AG08395 (cell line): ENCODE measurements at places on chromosomes 2 and 18.

DNA sequence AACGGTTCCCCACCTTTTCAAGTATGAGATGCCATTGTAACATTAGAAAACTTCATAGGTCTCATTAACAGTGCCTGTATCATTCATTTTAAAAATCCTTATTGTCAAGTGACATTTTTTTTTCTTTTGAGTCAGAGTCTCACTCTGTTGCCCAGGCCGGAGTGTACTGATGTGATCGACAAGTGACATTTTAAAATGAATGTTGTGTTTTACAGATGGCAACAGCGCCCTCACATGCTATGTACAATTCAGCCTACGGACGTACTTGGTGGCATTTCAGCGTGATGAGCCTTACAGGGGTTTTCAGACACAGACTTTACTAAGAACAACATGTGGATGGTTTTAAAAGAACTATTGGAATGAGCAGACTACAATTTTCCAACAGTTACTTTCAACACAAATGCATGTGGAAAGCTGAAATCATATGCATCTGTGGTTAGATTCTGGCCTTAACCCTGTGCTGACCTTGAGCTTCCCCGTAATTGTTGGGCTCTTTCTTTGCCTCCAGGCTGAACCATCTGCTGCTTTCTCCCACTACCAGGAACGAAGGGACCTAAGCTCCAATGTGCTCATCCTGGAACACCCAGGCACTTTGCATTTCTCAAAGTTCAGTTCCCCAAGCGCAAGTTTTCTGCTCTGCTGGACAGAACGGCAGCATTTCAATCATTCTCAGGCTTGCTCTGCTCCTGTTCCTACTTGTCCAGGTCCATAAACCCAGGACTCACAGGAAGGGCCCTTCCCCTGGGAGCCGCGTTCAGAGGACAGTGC lies 119.9 kb upstream of the NDUFV2 start:
- peak; percentile 79 for DNase-seq

GRCh38 chr2:161625314-161625919 lies 1.2 kb downstream of the SLC4A10 start:
- no peak for DNase-seq

- DNase-seq = peak; percentile 58
Observed at GRCh38 chr2:68594674-68595492, 48.5 kb upstream of the PROKR1 start.

DNA sequence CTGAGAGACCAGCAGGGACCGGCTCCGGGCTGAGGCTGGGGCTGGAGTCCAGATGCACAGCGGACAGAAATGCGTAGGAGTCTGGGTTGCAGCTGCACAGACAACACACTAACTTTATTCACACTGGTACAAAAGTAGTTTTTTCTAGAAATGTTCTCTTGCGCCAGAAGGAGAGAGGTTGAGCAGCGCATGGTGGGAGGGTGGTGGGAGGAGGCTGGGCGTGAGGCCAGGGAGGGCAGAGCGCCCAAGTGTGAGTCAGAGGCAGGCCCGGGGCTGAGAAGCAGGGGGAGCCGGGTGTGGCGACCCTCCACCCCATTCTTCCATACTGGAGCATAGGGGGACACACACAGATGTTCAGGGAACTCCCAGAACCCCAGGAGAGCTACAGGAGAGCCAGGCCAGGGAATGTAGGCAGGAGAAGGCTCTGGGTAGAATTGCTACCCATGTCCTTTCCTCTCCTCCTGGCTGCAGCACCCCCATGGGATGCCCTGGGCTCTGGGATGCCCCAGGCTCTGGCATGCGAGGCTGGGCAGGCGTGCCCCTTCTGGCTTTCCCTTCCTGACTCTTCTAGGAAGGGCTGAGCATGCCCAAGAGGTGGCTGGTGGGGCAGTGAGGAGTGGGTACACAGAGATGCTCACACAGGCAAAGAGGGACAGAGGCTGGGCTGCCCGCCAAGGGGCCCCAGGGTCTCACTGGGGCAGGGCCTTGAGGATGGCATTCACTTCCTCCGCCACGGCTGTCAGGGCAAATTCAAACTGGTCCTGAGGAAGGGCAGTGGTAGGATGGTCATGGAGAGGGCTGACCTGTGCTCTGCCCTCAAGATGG lies 10.6 kb downstream of the DNAJB2 start:
- peak; percentile 89 for DNase-seq

DNA sequence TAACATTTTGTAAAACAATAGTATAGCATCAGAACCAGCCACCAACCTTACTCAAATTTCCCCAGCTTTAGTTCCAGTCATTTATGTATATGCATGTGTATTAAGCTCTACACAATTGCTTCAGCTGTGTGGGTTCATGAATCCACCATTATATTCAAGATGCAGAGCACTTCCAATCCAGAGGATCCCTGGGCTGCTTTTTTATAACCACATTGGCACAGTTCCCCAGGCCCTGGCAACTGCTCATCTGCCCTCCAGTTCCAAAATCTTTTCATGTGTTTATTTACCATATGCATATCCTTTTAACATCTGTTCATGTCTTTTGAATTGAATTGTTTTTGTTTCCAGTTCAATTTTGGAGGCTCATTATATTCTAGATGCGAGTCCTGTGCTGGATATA lies 482.9 kb upstream of the HS6ST1 start:
- DNase-seq = no peak

DNA sequence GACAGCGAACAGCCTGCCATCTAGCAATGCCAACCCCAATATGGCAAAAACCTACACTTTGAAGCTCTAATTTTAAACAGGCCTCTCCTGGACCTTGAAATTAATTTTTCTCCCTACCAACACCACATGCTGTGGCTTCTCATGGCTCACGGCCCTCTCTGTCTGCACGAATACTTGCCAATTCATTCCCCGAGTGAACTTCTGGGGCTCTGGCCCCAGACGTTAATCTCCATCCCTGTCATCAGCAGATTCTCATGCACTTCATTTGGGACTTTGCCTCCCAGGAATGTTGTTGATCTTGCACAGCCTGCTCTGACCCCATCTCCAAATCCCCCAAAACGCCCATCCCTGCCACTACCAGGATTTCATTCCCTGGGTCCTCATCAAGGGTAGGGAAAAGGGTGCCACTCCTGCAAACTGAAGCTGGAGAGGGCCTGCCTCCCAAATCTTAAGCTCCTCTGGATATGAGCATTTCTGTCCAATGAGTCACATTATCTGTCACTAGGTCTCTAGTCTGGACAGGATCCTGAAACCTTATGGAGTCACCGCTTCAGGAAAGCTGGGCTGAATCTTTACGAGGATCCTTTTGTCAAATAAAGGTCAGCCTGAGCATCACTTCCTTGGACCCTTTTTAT lies 10.4 kb downstream of the FIGLA start:
- peak; percentile 86 for DNase-seq

DNA sequence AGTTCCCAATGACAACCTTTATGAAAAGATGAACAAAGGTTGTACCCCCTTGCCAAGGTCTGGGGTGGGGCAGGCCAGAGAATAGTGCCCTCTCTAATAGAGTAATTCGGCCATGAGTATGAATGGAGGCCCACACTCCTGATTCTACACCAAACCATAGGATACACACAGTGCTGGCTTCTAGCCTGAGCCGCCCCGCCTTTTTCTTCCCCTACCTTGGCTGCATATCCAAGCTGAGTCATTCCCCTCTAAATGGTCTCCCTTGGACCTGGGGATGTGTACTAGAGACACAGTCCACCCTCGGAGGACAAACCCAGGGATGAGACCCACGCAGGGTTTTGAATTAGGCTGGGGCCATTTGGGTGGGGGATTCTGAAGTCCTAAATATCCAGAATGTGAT lies 107.2 kb upstream of the CAPN13 start:
- DNase-seq = no peak

DNA sequence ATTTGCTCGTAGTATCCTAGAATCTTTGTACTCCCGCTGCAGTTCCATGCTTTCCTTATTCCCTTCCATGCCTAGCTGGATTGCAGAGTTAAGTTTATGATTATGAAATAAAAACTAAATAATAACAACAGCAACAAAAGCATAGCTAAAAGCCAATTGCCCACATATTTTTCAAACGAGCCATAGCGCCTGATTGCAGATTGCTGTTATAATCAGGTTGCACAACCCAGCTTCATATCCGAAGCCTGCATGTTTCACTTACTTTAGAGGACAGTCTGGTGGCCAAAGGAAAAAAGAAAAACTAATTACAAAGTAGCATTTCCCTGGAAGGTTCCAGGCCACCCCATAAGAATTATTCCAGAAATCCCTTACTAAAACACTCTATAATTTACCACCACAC lies 31.9 kb upstream of the PNO1 start:
- no peak for DNase-seq

- DNase-seq = no peak
Observed at GRCh38 chr2:28471214-28471613, 24.6 kb upstream of the PLB1 start.

- DNase-seq = peak; percentile 89
Observed at GRCh38 chr2:43269706-43270105, 43.3 kb upstream of the ZFP36L2 start.
